Pons (tissue), 1 donor: ENCODE measurements at places on chromosomes 12 and 14.

GRCh38 chr12:10018386-10018785, 8.0 kb downstream of the CLEC12B start:
- no peak for DNase-seq

DNA sequence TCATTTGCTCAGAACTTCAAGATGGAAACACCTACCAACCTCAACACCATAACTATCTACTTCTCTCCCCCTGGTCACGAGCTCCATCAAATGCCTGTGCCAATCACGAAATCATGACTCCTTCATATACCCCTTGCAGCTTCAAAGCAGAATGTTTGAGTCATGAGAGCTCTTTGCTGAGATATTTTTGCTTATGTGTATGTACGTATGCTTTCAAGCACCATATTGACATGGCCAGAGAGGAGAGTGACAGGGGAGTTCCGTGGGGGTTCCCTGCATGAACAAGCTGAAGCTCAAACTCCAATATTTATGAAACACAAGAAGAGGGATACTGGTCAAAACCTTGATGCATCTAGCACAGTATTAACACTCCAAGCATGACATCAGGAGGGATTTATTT, 374.4 kb downstream of the DPF3 start:
- no peak for DNase-seq

DNA sequence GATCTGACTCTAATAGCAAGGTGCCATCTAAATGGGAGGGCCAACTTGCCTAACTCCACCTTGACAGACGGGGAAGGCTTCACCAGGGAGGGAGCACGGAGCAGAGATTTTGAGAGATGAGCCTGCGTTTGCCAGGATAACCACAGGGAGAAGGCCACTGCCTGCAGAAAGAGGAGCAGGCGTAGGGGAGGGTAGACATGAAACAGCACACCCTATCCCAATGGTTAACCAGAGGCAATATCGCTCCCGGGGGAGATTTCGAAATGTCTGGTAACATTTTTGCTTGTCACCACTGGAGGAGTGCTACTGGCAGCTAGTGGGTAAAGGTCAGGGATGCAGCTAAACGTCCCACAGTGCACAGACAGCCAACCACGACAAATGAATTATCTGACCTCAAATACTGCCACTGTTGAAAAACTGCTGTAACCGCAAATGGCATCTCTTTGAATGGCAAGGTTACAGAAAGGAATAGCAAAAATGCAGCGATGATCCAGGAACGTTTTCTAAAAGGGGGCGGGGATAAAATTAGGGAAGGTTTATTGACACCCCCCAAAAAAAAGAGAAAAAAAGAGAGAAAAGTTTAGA, 126.0 kb upstream of the ATF7IP start:
- DNase-seq, result peak; percentile 64

- DNase-seq, result peak; percentile 45
These were observed 5.2 kb downstream of the RITA1 start for GRCh38 chr12:113190761-113191160.
